ENCODE measurements at places on chromosomes 13 and 19.

DNA sequence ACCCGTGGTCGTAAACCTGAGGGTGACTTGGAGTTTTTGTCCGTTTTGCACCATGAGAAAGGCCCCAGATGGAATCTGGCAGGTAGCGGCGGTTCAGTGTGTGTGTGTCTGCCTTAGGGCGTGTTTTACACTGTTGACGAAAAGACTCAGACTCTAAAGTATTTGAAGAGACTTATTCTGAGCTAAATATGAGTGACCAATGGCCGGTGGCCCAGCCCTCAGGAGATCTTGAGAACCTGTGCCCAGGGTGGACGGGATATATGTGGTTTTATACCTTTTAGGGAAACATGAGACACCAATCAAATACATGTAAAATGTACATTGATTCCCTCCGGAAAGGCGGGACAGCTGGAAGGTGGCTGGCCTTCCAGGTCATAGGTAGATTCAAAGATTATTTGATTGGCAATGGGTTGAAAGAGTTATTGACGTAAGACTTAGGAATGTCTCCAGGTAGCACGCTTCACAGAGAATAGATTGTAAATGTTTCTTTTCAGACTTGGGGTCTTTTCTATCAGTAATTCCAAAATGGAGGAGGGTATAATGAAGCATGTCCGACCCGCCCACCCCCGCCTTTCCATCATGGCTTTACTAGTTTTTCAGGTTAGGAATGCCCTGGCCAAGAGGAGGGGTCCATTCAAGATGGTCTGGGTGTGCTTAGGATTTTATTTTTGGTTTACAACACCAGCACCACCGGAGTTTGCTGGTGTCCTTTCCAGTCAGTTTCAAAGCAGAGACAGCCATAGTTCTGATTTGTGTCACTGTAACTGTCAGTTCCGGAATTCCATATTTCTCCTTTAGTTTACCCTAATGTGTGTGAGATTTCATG is 1.0 kb upstream of the ZNF529 start:
- DNase-seq: peak; percentile 48

DNA sequence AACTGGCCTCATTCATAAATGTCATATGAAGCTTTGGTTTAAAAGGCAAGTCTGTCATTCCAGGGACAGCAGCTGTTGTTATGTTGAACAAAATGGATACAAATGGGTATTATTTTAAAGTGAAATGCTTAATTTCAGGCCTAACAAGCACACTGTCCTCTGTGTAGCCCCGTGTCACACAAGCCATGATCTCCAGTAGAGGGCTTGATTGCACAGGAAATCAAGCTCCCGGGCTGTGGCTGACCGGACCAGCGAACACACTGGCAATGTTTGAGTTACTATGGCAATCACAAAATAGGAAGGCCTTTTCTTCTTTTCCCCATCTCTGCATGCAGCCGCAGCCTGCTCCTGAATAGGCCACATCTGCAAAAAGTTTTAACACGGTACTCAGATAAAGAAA is 64.0 kb upstream of the GSX1 start:
- DNase-seq: peak; percentile 23

- DNase-seq: no peak
These were observed 15.9 kb upstream of the S1PR4 start for GRCh38 chr19:3162418-3163229.

GRCh38 chr13:75968103-75968838 is 332.1 kb downstream of the LMO7 start:
- no peak for DNase-seq

- DNase-seq: no peak
These were observed 20.4 kb downstream of the MLLT1 start for GRCh38 chr19:6259312-6259861.

DNA sequence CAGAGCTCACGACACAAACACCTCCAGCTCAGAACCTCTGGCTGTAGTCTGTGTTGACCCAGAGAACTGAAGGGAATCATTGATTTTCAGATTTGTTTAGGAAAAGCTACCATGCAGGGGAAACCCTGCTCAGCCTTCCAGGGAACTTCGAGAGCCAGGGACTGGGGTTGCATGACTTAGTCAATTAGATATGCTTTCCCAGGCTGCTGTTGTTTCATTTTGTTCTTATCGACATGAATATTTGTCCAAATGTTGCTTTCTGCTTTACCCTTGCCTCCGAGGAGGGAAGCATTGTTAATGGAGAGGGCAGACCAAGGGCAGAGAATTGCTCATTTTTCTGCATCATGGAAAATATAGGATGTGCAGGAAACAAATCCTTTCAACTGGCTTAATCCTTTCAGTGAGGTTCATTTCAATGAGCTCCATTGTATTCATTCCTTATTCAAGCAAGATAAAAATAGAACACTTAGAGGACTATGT is 82.5 kb downstream of the KLF5 start:
- no peak for DNase-seq

GRCh38 chr19:40217027-40217810 is 965 bp downstream of the TTC9B start:
- DNase-seq: peak; percentile 27

DNA sequence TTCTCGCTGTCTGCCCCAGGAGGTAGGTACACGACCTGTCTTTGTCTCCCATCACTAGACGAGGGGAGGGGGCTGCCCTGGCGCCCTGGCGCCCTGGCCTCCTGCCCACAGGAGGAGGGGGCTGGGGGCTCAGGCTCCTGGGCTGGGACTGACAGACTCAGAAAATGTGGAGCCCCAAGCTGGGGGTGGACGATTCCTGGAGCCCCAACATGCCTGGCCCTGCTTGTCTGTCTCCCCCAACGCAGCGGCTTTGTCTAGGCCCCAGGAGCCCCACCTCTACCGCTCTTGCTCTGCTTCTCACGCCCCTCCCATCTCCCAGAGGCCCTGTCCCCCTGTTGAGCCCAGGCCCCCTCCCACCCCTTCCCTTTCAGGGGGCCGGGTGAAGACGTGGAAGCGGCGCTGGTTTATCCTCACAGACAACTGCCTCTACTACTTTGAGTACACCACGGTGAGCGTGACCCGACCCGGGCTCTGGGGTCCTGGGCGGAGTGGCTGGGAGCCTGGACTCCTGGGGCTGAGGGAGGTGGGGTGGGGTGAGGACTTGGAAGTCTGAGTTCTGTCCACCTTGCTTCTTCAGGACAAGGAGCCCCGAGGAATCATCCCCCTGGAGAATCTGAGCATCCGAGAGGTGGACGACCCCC is 8.6 kb downstream of the CYTH2 start:
- DNase-seq: no peak

GRCh38 chr13:73138638-73139491 is 80.1 kb downstream of the KLF5 start:
- no peak for DNase-seq

GRCh38 chr19:47230921-47231214 is at the start of gene BBC3:
TSS of gene BBC3 (minus strand) at chr19:47231199. CDS start at chr19:47228431, 2,768 bp downstream.
- no peak for DNase-seq

- no peak for DNase-seq
These were observed 2411.1 kb downstream of the PCDH9 start for GRCh38 chr13:64819081-64819480.

- DNase-seq: no peak
These were observed at the start of gene PRX for GRCh38 chr19:40413291-40413845. TSS of gene PRX (minus strand) at chr19:40413378. CDS start at chr19:40407932, 5,446 bp downstream.

- DNase-seq: no peak
These were observed 6.3 kb downstream of the ABCA7 start for GRCh38 chr19:1046117-1046626.

DNA sequence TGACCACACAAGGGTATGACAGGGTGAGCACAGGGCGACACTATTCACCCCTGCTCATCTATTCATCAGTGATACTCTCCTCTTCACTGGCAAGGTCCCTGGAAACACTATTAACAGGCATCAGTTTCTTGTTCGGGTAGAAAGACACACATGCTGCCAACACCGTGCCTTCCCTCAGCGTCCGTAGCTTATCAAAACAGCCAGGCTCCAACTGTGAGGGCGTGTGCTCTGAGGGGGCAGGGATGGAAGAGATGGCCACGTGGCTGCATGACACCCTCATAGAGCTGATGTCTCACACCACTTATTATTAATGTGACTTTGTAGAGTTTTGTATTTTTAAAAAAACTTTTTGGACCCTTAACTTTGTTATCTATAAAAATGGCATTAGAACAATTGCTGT is 160.3 kb downstream of the ITGBL1 start:
- DNase-seq: no peak

GRCh38 chr19:38971672-38972071 is 3.9 kb downstream of the FBXO17 start:
- DNase-seq: no peak

GRCh38 chr13:62250501-62251201 is 835.0 kb upstream of the PCDH20 start:
- DNase-seq: no peak

GRCh38 chr19:17195106-17195505 is 20.1 kb upstream of the USE1 start:
- DNase-seq: no peak

DNA sequence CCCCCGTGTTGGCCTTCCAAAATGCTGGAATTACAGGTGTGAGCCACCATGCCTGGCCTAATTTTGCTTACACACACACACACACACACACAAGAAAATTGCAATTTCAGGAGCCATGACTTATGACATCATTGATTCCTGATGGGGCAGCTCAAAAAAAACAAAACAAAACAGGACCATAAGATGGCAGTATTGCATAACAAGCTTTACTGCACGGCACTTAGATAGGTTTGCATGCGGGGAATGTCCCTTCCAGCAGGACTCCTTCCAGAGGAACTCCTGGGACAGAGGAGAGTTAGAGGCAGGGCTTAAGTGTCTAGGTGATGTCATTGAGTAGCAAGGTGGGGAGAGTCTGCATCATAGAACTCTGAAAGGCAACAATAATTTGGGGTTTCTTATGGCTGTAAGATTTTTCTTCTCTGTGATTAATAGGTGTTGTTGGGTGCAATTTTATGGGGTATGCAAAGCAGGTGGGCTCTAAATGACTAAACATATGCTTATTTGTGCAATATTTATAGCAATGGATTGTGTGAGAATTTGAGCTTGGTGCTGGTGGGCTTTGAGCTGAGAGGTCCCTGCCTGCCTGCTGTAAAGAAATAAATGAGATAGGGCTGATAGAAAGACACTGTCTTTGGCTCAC is 9.0 kb upstream of the ACSBG2 start:
- peak; percentile 89 for DNase-seq

- no peak for DNase-seq
These were observed 4.3 kb upstream of the ADM5 start for GRCh38 chr19:49684983-49685553.

DNA sequence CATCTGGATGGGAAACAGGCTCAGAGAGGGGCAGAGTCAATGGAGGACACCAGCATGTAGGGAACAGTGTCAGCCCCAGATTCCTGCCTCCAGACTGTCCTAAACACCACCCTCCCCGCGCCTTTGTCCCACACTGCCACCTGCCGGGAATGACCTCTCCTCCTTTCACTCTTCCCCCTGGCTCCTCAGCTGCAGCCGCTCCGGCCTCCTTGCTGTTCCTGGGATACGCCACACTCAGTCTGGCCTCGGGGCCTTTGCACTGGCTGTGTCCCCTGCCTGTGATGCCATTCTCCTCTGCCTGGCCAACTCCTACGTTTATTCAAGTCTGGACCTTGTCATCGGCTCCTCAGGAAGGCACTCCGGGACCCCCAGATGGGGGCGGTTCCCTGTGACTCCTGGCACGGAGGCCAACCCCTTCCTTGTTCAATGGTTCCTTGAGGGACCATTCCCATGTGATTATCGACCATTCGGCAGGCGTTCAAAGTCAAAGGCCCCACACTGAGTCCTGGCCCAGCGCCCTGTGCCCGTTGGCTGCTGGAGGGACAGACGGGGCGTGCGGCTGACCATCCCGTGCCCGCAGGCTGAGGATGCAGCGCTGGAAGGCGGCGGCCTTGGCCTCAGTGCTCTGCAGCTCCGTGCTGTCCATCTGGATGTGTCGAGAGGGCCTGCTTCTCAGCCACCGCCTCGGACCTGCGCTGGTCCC is 15.8 kb downstream of the FUT6 start:
- no peak for DNase-seq

Measured in KBM-7 (cell line).